ENCODE measurements at places on chromosomes 4 and X.

DNA sequence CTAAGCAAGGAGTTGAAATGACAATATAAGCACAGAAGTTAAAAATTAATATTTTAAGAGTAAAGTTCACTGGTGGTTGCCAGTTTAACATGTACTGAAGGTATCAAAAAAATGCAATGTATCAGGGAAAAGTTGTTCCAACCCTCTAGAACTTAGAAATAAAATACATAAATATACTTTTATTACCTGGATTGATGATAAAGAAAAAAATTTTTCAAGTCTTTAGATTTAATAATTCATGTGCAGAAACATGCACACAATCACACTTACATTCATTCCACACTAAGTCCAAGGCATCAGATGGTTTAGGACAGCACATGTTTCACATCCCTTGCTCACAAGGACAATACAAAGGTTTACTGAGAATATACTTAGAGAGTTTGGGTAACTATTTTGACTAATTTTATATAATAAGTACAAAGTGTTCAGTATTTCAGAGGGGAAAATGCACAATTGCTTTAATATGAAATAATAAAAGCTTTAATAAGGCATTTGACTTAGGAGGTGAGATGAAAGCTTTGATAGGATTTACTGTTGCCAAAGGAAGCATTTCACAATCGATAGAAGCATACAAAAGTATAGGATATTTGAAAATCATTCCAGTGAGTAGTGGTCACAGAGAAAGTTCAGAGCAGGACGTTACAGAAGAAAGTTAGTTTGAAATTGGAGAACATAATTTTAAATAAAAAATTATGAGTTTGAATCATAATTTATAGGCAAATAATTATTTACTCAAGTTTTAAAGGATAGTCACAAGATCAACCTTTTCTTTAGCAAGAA is 392 bp upstream of the UGT2A3 start:
- DNase-seq = no peak

DNA sequence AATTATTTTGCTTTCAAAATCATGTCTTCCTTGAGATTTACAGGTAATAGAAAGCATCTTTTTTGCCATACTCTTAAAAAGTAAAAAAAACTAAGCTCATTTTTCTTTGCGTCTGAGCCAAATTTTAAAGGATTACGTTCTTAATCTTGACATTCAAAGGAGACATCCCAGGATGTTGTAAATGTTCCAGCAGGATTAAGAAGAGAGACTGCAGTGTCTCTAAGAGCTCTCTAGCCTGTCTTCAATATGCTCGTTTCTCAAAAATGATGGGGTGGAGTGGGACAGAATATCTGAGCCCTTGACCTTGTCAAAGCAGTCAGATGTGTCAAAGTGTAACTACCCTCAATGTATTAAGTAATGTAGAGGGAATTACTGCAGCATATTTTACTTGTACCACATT is 363.3 kb downstream of the PCDH7 start:
- no peak for DNase-seq

GRCh38 chr4:164428561-164428960 is 325.4 kb upstream of the SMIM31 start:
- no peak for DNase-seq

DNA sequence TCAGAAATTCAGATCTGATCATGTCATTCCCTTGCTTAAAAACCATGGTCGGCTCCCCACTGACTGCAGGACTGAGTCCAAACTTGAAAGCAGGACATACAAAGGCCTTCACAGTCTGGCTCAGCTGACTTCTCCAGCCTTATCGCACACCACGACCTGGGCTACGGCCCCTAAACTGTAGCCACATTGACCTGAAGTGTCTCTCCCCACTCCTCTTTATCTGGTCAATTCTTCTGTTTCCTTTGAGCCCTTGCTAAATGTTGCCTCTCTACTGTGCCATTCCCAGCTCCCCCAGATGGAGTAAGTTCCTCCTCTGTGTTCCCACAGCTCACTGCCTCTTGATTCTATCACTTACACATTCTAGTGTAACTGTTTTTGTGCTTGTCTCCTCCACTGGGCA is 60.5 kb upstream of the CITED1 start:
- no peak for DNase-seq

DNA sequence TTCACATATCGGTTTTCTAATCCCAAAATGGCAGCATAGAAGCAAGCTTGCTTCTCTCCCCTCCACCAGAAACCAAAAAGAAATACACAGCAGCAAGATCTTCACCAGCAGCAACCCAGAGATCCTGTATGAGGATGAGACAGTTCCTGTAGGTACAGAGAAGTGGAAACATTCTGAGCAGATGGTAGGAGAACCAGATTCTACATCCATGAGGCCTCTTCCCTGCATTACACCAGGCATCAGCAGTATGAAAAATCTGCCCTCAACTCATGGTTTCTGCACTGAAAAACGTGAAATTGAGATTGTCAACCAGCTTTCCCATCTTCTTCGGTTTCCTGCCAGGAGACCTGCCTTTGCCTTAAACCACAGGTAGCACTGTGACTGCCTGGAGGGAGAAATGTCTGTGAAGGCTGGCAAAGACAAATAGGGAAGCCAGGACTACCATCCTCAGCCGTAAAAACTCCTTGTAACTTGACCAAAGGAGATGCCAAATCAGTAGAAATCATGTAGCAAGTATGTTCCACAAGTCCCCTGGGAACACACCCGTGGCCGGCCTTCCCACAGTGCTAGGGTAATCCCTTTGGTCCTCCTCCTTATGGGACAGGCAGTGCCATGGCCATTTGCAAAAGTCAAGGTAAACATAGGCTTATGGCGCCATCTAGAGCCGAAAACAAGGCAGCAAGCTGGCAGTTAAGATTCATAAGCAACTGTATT is 24.0 kb upstream of the MTHFD2L start:
- DNase-seq = no peak

DNA sequence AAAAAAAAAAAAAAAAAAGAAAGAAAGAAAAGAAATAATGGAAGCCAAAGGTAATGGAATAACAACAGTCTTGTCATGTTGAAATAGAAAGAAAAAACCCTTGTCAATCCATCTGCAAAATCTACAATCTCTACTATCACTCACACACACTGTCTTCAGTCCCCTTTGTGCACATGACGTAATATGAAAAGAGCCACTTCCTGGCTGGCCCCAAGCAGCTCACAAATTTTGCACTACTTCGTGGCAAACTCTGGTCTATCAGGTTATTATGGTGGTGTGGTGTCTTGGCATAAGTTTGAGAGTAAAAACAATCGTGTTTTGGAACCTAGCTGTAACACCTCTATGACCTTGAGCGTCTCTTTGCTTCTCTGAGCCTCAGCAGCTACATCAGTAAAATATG is 8.3 kb upstream of the AFAP1 start:
- no peak for DNase-seq

DNA sequence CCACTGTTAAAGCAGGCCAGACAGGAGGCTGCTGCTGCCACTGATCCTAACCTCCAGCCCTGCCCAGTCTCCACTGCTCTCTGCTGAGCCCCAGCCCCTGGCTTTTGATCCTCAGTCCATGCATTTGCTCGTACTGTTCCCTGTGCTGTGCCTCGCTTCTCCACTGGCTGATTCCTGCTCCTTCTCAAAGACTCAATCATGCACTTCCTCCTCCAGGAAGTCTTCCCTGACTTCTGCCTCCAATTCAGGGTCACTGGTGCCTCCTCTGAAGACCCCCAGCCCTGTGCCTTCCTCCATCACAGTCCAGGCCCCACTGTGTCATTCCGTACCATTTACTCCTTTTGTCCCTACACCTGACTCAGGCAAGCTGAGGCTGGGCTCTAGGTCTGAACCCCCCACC is 230.6 kb upstream of the PSAPL1 start:
- no peak for DNase-seq

DNA sequence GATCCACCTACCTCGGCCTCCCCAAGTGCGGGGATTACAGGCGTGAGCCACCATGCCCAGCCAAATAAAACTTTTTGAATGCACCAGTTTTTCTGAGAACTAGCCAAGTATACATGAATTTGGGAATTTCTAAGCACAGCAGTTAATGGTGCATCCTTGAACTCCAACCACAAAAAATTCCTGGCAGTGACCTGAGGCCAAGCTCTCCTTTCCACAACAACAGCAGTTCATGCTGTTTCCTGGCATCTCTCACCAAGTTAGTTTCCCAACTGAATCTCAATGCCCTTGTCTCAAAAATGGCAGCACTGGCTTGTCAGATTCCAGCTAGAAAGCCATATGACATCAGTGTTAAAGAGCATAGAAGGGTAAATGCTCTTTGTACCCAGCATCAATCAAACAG is 15.9 kb upstream of the XKRX start:
- DNase-seq = no peak

GRCh38 chr4:155877971-155878370 is 11.9 kb upstream of the ASIC5 start:
- no peak for DNase-seq

DNA sequence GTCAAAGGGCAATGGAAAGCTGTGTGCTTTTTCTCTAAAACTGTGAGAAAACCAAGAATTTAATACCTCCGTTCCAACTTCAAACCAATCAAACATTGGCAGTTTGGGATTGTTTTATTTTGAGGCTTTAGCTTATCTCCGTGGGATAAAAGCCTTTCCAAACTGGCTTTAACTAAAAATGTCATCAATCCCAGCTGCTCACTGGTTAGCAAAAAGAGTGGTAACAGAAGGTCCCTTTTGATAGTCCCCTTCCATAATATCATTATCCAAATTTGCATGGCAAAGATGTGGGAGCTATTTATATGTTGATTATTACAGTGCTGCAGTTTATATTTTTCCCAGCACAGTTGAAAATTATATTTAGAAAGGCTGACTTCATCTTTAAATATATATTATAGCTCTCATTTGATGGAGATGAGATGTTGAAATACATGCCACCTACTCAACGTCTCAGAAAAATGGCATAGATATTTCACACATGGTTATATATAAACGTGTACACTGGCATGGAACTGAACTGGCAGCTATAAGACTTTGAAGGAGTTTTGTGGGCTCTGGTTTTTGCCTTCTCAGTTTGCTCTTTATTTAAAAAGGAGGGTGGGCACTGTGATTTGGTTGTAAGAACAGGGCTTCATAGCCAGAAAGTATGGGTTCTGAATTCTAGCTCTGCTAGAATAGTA is 707.1 kb upstream of the SLIT2 start:
- DNase-seq = no peak

- DNase-seq = no peak
Observed at GRCh38 chr4:110527156-110527555, 51.2 kb downstream of the ENPEP start.

DNA sequence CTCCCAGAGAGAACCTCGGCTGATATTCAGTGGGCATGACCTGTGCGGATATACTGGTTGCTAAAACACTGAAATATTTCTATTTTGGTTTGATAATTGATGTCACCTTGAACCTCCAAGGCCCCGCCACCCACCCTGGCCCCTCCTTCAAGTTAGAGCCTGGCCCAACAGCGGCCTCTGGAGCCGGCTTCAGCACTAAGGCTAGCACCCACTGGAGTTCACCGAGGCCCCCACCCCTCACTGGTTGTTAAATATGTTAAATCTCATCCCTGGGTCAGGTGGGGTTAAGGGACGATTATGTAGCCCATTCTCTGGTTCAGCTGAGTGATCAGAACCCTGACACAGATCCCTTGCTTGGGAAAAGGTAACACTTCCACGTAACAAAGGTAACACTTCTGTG is 24.3 kb downstream of the SEL1L3 start:
- no peak for DNase-seq

- DNase-seq = no peak
Observed at GRCh38 chrX:29043746-29044145, 456.5 kb downstream of the IL1RAPL1 start.

GRCh38 chr4:153934688-153935017 is 145.8 kb upstream of the SFRP2 start:
- DNase-seq = no peak

DNA sequence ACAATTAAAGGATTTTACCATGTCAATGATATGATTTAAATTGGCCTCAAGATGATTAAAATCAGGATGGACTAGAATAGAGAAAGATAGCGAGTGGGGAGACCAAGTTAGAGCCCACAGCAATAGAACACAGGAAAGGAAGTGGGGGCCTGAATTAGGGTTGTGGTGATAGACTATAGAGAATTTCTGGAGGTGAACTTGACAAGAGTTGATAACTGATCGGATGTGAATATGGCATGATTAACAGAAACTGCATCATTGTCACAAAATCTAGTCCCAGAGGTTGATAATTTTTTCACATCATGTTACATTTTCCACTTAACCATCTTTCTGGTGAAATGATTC is 26.3 kb upstream of the TRPC3 start:
- DNase-seq = no peak
